H1 (cell line): ENCODE measurements at places on chromosomes 6 and 20. TPM values are rescaled to one million over a fixed set of nuclear protein-coding genes. Genes with fewer than 3 reads are reported as not detected.

PLN gene
- total RNA-seq = not detected in 2 replicates

SYNDIG1 gene
- total RNA-seq = 5.9 and 6.5 TPM in 2 replicates

CST4 gene
- not detected in 2 replicates for total RNA-seq

CALHM4 gene
- not detected in 2 replicates for total RNA-seq

SLA2 gene
- total RNA-seq = 0.19 TPM in 1 of 2 replicates, not detected in the other

C20orf141 gene
- not detected in 2 replicates for total RNA-seq

ADA gene
- total RNA-seq = 19.5 and 19.9 TPM in 2 replicates

GMPR gene
- total RNA-seq = 0.99 and 1.2 TPM in 2 replicates

FOXQ1 gene
- not detected in 2 replicates for total RNA-seq

GRCh38 chr20:1555952-1556351 lies 1.6 kb downstream of the SIRPD start:
- DNase-seq = no peak
- no peaks in the 10 kb centered on the region for H3K27me3 ChIP-seq
- H3K4me1 ChIP-seq = no peaks in the 10 kb centered on the region
- H3K36me3 ChIP-seq = no peaks in the 10 kb centered on the region

DNA sequence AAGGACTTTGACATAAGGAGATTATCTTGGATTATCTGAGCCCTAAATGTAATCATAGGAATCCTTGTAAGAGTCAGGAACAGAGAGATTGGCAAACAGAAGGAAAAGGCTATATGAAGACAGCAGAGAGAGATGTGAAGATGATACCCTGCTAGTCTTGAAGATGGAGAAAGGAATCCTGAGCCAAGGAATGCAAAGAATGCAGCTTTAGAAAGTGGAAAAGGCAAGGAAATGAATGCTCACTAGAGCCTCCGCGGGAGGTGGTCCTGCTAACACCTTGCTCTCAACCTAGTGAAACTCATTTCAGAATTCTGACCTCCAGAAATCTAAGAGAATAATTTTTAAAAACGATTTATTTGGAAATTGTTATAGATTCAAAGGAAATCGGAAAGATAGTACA lies 117.1 kb downstream of the TBXT start:
- no peaks in the 10 kb centered on the region for H3K36me3 ChIP-seq
- H3K4me3 ChIP-seq = no peak overlapping the region
- H3K4me1 ChIP-seq = no peaks in the 10 kb centered on the region
- DNase-seq = no peak
- H3K27me3 ChIP-seq = no peaks in the 10 kb centered on the region

GRCh38 chr20:1124421-1124820 lies 6.0 kb downstream of the PSMF1 start:
- no peaks in the 10 kb centered on the region for H3K27me3 ChIP-seq
- H3K36me3 ChIP-seq = peaks cover 36% of the 10 kb centered on the region
- H3K27ac ChIP-seq = no peak overlapping the region
- no peaks in the 10 kb centered on the region; the same call in 1 of the 2 replicates for H3K4me1 ChIP-seq

DNA sequence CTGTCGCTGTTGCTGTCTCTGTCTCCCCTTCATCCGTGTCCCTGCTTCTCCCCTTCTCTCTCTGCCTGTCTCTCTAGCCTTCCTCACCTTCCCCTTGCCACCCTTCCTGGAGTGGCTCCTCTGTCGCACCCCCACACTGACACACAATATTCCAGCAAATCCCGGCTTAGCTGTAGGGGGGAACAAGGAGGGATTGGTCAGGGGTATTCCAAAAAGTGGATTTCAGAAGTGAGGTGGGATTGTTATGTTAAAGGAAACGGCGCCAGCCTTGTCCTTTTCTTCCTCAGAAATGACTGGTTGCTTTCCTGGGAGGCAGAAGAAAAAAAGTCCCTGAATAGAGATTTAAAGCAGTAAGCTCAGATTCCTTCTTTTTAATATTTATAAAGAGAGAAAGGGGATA lies 76.3 kb upstream of the SIRPA start:
- H3K36me3 ChIP-seq = no peaks in the 10 kb centered on the region
- no peaks in the 10 kb centered on the region; the same call in 1 of the 2 replicates for H3K27me3 ChIP-seq
- peaks cover 6% of the 10 kb centered on the region for H3K4me1 ChIP-seq

GRCh38 chr20:53581444-53582250 lies 12.0 kb downstream of the ZNF217 start:
- H3K36me3 ChIP-seq = peaks cover 19% of the 10 kb centered on the region
- H3K4me3 ChIP-seq = no peak overlapping the region

GRCh38 chr20:16314320-16314719 lies 258.9 kb downstream of the KIF16B start:
- no peaks in the 10 kb centered on the region for H3K4me1 ChIP-seq
- no peaks in the 10 kb centered on the region for H3K27me3 ChIP-seq
- no peak overlapping the region for H3K4me3 ChIP-seq
- no peak for DNase-seq
- no peak overlapping the region for H3K27ac ChIP-seq

GRCh38 chr6:91751526-91751925 lies 1164.7 kb upstream of the MAP3K7 start:
- H3K4me1 ChIP-seq = no peaks in the 10 kb centered on the region
- H3K27ac ChIP-seq = no peak overlapping the region

- no peak overlapping the region for H3K4me3 ChIP-seq
- H3K27ac ChIP-seq = no peak overlapping the region
These were observed 206.8 kb upstream of the PLCB4 start for GRCh38 chr20:8862092-8862491.

- no peak overlapping the region for H3K27ac ChIP-seq
- DNase-seq = no peak
- H3K36me3 ChIP-seq = no peaks in the 10 kb centered on the region
- H3K27me3 ChIP-seq = no peaks in the 10 kb centered on the region
- H3K4me1 ChIP-seq = no peaks in the 10 kb centered on the region
These were observed 50.5 kb downstream of the PCNA start for GRCh38 chr20:5069141-5069806.

DNA sequence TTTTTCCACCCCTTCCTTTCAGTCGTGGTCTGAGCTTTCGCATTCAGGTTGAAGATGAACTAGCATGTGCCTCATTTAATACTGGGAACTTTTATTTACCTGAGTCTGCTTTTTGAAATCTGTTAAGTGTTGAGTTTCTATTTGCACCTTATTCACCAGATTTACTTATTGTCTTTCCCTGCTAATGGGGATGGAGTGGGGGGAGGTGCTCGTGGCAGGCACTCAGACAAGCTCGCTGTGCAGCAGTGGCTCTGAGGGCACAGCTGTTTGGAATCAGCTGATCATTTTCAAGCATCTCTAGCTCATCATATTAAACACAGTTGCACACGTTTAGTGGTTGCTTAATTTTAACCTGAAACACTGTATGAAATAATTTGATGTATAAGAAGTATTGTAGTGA lies 35.6 kb downstream of the UTRN start:
- H3K36me3 ChIP-seq = no peaks in the 10 kb centered on the region
- no peak overlapping the region for H3K4me3 ChIP-seq
- no peaks in the 10 kb centered on the region for H3K27me3 ChIP-seq
- peaks cover 13% of the 10 kb centered on the region for H3K4me1 ChIP-seq
- no peak overlapping the region for H3K27ac ChIP-seq

GRCh38 chr6:42046464-42047212 lies 3.7 kb upstream of the TAF8 start:
- H3K27me3 ChIP-seq = peaks cover 40% of the 10 kb centered on the region
- H3K4me1 ChIP-seq = peaks cover 16% of the 10 kb centered on the region
- H3K4me3 ChIP-seq = no peak overlapping the region
- no peak overlapping the region for H3K27ac ChIP-seq

DNA sequence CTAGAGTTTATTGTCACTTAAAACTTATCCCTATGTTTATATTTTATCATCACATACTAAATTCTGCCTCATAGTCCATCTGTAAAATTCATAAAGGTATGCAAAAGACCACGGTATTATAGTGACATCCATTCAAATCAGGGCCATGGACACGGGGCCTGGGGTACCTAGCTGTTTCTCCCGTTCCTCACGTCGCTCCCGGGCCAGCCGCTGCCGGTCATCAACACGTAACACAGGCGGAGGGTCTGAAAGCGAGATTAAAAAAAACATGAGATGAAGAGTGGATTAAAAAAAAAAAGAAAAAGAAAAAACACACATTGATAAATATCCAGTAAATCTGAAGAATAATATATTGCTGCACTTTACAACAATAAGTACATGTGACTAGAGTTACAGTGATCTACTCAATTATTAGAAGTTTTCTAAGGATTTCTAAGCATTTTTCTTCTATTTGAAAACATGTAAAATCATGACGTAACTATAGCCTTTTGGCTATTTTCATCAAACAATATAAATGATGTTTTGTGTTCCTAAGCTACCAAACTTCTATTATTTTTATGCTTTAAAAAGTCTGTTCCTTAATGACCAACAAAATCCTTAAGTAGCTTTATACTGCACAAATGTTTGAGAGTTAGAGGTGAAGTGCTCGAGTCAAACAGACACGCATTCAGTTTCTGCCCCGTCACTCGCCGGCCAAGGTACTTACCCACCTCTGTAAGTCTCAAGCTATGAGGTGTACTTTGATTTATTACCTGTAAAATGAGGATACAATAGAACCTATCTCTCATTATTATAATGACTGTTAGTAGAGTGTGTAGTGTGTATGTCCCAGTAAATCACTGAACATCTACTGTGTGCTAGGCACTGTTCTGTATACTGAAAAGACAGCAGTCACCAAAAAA lies 122.1 kb upstream of the BCLAF1 start:
- H3K36me3 ChIP-seq = peaks cover 5% of the 10 kb centered on the region; the same call in 1 of the 2 replicates
- no peak for DNase-seq
- H3K27ac ChIP-seq = no peak overlapping the region
- no peaks in the 10 kb centered on the region for H3K27me3 ChIP-seq

DNA sequence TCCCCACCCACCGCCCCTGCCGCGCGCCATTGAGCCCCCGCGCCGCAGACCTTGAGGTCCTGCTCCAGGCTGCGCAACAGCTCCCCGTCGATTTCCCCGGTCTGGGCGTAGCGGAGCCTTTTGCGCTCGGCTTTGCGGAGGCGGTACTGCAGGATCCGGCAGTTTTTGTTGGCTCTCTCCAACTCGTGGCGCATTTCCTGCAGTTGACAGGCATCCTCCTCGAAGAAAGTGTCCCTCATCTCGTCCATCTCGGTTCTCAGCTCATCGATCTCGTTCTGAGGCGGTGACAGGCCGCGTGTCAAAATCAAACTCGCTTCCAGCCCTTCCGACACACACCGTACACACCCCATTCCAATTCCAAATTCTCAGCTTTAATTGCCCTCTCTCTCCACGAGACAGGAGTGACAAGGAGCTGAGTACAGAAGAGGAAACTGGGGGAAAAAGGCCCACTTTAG lies 4.3 kb downstream of the MTCL3 start:
- H3K27me3 ChIP-seq = peaks cover 13% of the 10 kb centered on the region; the same call in 1 of the 2 replicates
- H3K4me3 ChIP-seq = peak overlapping the region; percentile 74
- peaks cover 2% of the 10 kb centered on the region; the same call in 1 of the 2 replicates for H3K4me1 ChIP-seq
- H3K36me3 ChIP-seq = no peaks in the 10 kb centered on the region; the same call in none of the 2 replicates
- no peak overlapping the region for H3K27ac ChIP-seq

GRCh38 chr6:21354805-21355238 lies 238.7 kb upstream of the SOX4 start:
- no peaks in the 10 kb centered on the region for H3K27me3 ChIP-seq
- H3K4me3 ChIP-seq = no peak overlapping the region
- no peaks in the 10 kb centered on the region for H3K4me1 ChIP-seq
- no peak overlapping the region for H3K27ac ChIP-seq

GRCh38 chr20:36847009-36847709 lies 28.8 kb upstream of the TLDC2 start:
- no peak overlapping the region for H3K27ac ChIP-seq
- peaks cover 5% of the 10 kb centered on the region; the same call in 1 of the 2 replicates for H3K4me1 ChIP-seq
- no peak for DNase-seq
- H3K36me3 ChIP-seq = no peaks in the 10 kb centered on the region; the same call in 1 of the 2 replicates
- H3K27me3 ChIP-seq = no peaks in the 10 kb centered on the region

DNA sequence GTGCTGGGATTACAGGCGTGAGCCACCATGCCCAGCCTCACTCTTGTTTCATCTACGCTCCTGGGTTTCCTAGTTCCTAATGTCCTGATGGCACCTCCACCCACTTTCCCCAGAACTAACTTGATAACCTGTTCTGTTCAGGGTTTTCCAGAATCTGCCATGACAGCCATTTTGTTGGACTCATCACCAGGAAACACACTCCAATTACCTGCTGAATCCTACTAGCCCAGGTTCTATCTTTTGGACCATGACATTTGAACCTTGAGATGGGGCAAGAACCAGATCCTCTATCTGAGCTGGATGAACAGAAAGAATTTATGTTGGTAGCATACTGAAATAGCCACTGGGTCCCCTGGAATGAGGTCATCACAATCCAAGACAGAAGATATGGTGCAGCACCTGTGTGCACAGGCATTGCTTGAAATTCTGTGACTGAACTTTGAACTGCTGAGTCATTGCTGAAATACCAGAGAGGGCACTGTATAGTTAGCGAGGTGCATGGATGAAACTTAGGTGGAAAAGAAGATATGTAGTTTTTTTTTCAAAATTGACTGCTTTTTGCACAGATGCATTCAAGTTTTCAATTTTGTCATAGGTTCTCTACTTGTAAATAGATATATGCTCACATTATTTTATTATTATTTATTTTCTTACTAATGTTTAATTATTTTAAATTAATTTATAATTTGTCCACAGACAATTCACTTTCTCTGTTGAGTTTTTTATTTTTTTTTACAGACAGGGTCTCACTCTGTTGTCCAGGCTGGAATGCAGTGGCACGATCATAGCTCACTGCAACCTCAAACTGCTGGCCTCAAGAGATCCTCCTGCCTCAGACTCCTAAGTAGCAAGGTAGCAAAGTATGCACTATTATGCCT lies 42.8 kb upstream of the TASP1 start:
- H3K4me3 ChIP-seq = no peak overlapping the region
- no peak for DNase-seq
- H3K36me3 ChIP-seq = no peaks in the 10 kb centered on the region
- H3K27ac ChIP-seq = no peak overlapping the region
- no peaks in the 10 kb centered on the region for H3K4me1 ChIP-seq
- no peaks in the 10 kb centered on the region for H3K27me3 ChIP-seq

DNA sequence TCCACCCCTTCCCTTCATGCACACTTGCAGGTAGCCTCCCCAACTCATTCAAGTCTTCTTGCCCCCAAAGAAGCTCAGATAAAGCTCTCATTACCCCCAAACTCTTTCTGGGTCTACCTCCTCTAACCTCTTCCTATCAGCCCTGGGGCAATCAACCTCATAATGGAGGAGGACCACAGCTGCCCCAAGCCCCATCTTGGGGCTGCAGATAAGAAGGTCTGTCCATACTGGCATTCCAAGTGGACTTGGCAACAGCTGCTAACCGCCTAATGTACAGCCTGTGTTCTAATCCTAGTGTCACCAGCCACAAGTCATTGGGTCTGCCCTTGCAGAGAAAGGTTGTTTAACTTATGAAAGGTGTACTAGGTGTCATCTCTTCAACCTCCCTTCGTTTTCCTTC lies 107.4 kb upstream of the ADGRF1 start:
- H3K4me1 ChIP-seq = peaks cover 5% of the 10 kb centered on the region; the same call in 1 of the 2 replicates
- H3K27me3 ChIP-seq = no peaks in the 10 kb centered on the region
- H3K36me3 ChIP-seq = no peaks in the 10 kb centered on the region
- no peak overlapping the region for H3K27ac ChIP-seq
- no peak for DNase-seq
- H3K4me3 ChIP-seq = no peak overlapping the region

DNA sequence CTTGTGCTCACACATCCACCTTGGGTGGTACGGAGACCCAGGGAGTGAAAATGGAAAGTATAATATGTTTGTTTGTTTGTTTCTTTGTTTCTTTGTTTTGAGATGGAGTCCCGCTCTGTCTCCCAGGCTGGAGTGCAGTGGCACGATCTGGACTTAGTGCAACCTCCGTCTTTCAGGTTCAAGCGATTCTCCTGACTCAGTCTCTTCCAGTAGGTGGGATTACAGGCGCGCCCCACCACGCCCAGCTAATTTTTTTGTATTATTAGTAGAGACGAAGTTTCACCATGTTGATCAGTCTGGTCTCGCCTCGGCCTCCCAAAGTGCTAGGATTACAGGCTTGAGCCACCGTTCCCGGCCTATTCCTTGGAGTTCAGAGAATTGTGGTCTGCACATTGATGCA lies 115.4 kb downstream of the TRIM27 start:
- H3K27ac ChIP-seq = no peak overlapping the region
- H3K27me3 ChIP-seq = peaks cover 30% of the 10 kb centered on the region
- H3K4me1 ChIP-seq = peaks cover 3% of the 10 kb centered on the region; the same call in 1 of the 2 replicates
- no peak for DNase-seq
- no peaks in the 10 kb centered on the region for H3K36me3 ChIP-seq
